Thyroid gland (tissue), 4 donors: ENCODE measurements at places on chromosomes 1 and 21. TPM values are rescaled to one million over a fixed set of nuclear protein-coding genes. Genes with fewer than 3 reads are reported as not detected.

DNA sequence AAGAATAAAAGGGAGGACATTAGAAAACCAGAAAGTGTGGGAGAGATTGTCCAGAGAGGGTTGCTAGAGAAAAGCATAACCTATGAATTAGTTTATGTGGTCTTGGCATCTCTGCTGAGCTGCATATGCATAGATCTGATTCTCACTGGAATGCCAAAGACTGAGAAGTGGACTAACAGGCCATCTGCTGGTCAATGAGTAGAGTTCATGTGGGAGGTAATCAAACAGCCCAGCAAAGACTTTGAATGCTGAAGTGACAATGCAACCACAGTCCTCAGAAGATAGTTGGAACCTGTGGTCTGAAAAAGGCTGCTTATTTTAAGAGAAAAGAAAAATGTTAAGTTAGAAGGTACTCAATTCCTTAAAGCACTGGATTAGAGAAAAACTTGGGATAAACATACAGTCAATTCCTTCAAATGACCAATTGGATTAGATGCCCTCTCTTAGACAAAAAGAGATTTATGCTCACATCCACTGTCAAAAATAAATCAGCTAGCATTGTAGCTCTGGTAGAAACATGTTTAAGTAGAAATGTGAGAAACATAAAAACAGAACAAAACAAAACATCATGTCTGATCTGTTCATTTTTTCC is 382.8 kb downstream of the AMY1C start:
- H3K27me3 ChIP-seq: no peaks in the 10 kb centered on the region
- H3K36me3 ChIP-seq: no peaks in the 10 kb centered on the region
- no peaks in the 10 kb centered on the region for H3K4me1 ChIP-seq

DNA sequence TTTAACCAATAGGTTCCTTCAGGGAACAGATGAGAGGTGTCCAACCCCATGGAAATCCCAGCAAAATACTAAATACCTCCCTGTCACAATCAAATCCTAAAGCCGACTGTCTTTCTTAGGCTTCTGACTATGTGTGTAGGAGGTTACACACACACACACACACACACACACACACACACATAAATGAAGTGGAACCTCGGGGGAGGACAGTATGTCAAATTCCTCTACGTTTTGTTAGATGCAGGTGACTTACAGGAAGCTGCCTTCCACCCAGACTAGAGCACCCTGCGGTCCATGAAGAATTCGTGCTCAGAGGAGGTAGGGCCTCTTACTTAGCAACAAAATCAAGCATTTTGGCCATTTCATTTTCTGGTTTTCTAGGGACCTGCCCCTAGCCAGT is 16.4 kb downstream of the RSPH1 start:
- no peak overlapping the region for H3K27ac ChIP-seq
- H3K4me1 ChIP-seq: no peaks in the 10 kb centered on the region
- no peak overlapping the region for H3K4me3 ChIP-seq
- no peaks in the 10 kb centered on the region for H3K27me3 ChIP-seq

GRCh38 chr1:4868521-4868920 is 214.1 kb downstream of the AJAP1 start:
- no peaks in the 10 kb centered on the region for H3K36me3 ChIP-seq
- no peaks in the 10 kb centered on the region for H3K27me3 ChIP-seq
- H3K4me3 ChIP-seq: no peak overlapping the region
- no peak for DNase-seq
- no peaks in the 10 kb centered on the region for H3K4me1 ChIP-seq
- no peak overlapping the region for H3K27ac ChIP-seq

DNA sequence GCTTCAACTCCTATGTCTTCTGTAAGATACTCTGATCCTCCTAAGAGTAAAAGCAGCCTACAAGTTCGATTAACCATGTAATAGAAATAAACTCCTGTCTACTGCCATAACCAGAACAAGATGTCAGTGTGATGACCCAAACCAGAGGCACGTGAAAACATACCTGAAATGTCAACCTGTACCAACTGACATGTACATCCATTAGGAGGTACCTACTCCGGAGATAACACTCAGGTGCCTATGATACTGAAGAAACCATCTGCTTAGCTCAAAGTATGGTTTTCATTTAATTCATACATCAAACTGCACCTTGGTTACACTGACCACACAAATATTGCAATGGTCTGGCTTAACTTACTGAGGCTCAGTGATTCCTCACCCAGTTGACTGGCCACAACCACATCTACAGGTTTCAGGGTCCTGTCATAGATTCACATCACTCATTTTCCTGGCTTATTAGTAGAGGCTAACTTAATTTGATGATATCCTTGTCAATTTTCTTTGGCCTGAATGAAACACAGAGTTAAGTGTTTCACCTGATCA is 4.4 kb downstream of the ITPKB start:
- H3K4me3 ChIP-seq: no peak overlapping the region
- H3K36me3 ChIP-seq: no peaks in the 10 kb centered on the region
- H3K4me1 ChIP-seq: peaks cover 38% of the 10 kb centered on the region
- H3K27me3 ChIP-seq: no peaks in the 10 kb centered on the region

GRCh38 chr1:189805735-189806134 is 671.9 kb downstream of the BRINP3 start:
- H3K36me3 ChIP-seq: no peaks in the 10 kb centered on the region
- H3K27ac ChIP-seq: no peak overlapping the region
- H3K4me3 ChIP-seq: no peak overlapping the region
- H3K27me3 ChIP-seq: no peaks in the 10 kb centered on the region

GRCh38 chr21:20617130-20617529 is 381.1 kb upstream of the NCAM2 start:
- no peaks in the 10 kb centered on the region for H3K4me1 ChIP-seq
- H3K27me3 ChIP-seq: no peaks in the 10 kb centered on the region
- H3K36me3 ChIP-seq: no peaks in the 10 kb centered on the region
- H3K4me3 ChIP-seq: no peak overlapping the region
- H3K27ac ChIP-seq: no peak overlapping the region

- no peak for DNase-seq
- no peak overlapping the region for H3K27ac ChIP-seq
Observed at GRCh38 chr1:5271264-5271663, 616.9 kb downstream of the AJAP1 start.

DNA sequence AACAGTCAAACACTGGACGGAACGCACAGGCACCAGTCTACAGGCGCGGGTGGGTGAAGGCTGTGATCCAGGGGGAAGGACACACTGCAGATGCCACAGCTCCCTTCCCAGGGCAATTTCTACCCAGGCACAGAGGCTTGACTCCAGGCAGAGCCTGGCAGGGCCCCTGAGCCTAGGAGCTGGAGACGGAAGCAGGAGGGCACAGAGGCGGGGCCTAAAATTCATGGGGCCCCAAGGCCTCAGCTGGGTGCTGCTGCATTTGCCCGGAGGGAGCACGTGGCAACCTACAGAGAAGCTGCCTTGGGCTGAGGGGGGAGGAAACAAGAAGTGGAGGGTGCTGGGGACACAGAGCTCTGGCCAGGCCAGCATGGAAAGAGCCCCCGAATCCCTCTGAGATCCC is 41.2 kb downstream of the UBE2G2 start:
- H3K27ac ChIP-seq: no peak overlapping the region
- DNase-seq: no peak
- no peak overlapping the region for H3K4me3 ChIP-seq
- no peaks in the 10 kb centered on the region for H3K36me3 ChIP-seq

GRCh38 chr1:170696591-170697290 is 32.8 kb downstream of the PRRX1 start:
- peak overlapping the region; percentile 19 for H3K27ac ChIP-seq
- H3K4me3 ChIP-seq: no peak overlapping the region
- no peaks in the 10 kb centered on the region for H3K36me3 ChIP-seq
- no peaks in the 10 kb centered on the region for H3K27me3 ChIP-seq
- H3K4me1 ChIP-seq: peaks cover 14% of the 10 kb centered on the region

DNA sequence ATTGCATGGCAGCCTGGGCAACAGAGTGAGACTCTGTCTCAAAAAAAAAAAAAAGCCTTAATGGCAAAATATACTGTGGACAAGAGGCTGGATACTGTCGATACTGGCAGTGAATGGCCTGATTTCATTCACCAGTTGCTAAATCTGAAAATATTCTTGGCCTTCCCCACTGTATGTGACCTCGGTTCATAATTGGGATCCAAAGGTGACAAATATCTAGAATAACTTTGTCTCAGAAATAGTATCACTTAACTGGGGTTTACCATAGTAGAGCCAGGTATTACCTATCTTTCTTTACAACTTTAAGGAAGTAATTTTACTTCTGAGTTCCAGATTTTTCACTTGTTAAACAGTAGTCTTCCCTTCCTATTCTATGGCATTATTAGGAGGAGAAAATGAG is 8.4 kb downstream of the MTF2 start:
- H3K27me3 ChIP-seq: no peaks in the 10 kb centered on the region
- DNase-seq: no peak
- no peak overlapping the region for H3K27ac ChIP-seq
- no peaks in the 10 kb centered on the region for H3K4me1 ChIP-seq
- H3K36me3 ChIP-seq: peaks cover 4% of the 10 kb centered on the region
- H3K4me3 ChIP-seq: no peak overlapping the region

DNA sequence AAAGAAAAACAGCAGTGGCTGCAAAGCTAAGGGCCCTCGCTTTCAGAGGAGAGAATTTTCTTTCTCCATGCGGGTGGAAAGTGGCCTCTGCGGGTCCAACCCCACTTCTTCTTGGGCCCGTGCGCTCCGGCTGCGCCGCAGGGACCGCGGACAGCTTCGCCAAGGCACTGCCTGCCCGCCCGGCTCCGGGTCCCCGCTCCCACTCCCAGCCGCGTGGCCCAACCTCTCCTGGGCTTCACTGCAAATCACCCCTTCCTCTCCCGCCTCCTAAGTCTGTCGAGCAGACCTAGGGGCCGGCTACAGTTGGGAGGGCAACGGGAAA is 1.0 kb upstream of the RUNX3 start:
- DNase-seq: no peak
- H3K4me1 ChIP-seq: peaks cover 48% of the 10 kb centered on the region
- H3K27ac ChIP-seq: no peak overlapping the region
- H3K4me3 ChIP-seq: no peak overlapping the region
- H3K36me3 ChIP-seq: no peaks in the 10 kb centered on the region

- H3K4me1 ChIP-seq: peaks cover 10% of the 10 kb centered on the region
- no peak overlapping the region for H3K27ac ChIP-seq
- H3K27me3 ChIP-seq: peaks cover 23% of the 10 kb centered on the region
- no peak for DNase-seq
- no peak overlapping the region for H3K4me3 ChIP-seq
Observed at GRCh38 chr1:156639601-156640101, 2.3 kb upstream of the BCAN start.

GRCh38 chr1:205629751-205630150 is 2.1 kb downstream of the ELK4 start:
- H3K36me3 ChIP-seq: no peaks in the 10 kb centered on the region
- H3K27ac ChIP-seq: no peak overlapping the region
- H3K27me3 ChIP-seq: no peaks in the 10 kb centered on the region
- peaks cover 19% of the 10 kb centered on the region for H3K4me1 ChIP-seq

- DNase-seq: no peak
- H3K36me3 ChIP-seq: no peaks in the 10 kb centered on the region
- H3K4me3 ChIP-seq: no peak overlapping the region
- no peak overlapping the region for H3K27ac ChIP-seq
- no peaks in the 10 kb centered on the region for H3K4me1 ChIP-seq
Observed at GRCh38 chr1:200437556-200438203, 27.8 kb upstream of the ZNF281 start.

DNA sequence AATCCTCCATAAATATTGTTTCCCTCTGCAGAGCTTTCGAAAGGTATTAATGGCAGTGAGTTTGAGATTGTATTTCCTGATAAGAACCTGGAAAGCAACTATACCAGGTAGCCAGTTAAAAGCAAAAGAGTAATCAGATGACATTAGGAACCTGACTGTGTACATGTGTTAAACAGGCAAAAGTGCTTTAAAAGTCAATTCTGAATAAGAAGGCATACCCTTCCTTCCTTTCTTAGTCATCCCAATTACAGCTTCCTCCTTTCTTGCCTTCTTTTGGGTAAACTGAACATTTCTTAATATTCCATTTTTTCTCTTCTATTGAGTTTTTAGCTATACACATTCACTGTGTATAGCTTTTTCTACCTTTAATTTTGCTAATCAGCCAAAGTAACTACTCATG is 144.7 kb downstream of the ZNF281 start:
- no peaks in the 10 kb centered on the region for H3K4me1 ChIP-seq
- no peak for DNase-seq
- H3K4me3 ChIP-seq: no peak overlapping the region
- no peaks in the 10 kb centered on the region for H3K36me3 ChIP-seq

DNA sequence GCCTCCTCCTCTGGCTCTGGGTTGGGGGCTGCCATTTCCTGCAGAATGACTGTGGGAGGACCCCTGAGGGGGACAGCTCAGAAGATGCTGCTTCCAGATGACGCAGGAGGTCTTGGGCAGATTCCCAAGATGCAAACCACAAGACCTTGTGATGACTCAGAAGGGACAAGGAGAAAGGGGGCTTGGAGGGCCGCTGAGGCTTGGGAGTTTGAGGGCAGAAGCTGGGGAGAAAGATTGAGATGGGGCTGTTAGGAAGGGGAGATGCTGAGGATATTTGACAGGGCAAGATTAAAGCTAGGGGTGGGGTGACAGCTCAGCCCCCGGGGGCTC is 7.5 kb downstream of the PTPRU start:
- H3K36me3 ChIP-seq: no peaks in the 10 kb centered on the region
- no peak overlapping the region for H3K27ac ChIP-seq
- no peaks in the 10 kb centered on the region for H3K27me3 ChIP-seq
- H3K4me3 ChIP-seq: no peak overlapping the region
- peaks cover 6% of the 10 kb centered on the region for H3K4me1 ChIP-seq

- peak; percentile 56 for DNase-seq
- H3K4me1 ChIP-seq: peaks cover 18% of the 10 kb centered on the region
- H3K27ac ChIP-seq: peak overlapping the region; percentile 96
- H3K4me3 ChIP-seq: peak overlapping the region; percentile 73
- H3K36me3 ChIP-seq: no peaks in the 10 kb centered on the region
Observed at GRCh38 chr1:154608397-154609270, 648 bp upstream of the ADAR start.

DNA sequence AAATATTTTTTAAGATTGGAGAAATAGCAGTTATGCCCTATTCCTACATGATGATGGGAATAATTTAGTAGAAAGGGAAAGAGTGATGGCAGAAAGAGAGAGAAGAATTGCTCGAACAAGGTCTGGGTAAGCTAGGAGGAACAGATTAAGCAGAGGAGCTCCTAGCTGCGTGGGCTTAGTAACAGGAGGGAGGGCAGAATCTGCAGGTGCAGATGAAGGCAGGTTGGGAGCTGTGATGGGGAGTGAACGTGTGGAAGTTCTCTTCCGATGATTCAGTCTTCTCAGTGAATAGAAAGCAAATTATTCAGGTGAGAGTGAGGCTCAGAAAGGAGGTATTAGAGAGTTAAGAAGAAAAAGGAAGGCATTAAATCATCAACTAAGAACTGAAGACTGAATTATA is 8.3 kb upstream of the CR1 start:
- no peak overlapping the region for H3K27ac ChIP-seq
- H3K4me3 ChIP-seq: no peak overlapping the region
- H3K4me1 ChIP-seq: no peaks in the 10 kb centered on the region
- no peaks in the 10 kb centered on the region for H3K36me3 ChIP-seq

Gene OR6K3
- total RNA-seq: not detected

Gene ANXA9
- 5.8 TPM for total RNA-seq

Gene SRRM1
- total RNA-seq: 104 TPM

Gene ADGRL2
- total RNA-seq: 180 TPM

Gene CELA3A
- total RNA-seq: not detected

Gene C1QB
- 115 TPM for total RNA-seq

Gene SLFNL1
- 0.81 TPM for total RNA-seq

Gene AK5
- 0.17 TPM for total RNA-seq
